ENCODE measurements at places on chromosomes 3 and 15.

- no peak for DNase-seq
These were observed 21.9 kb downstream of the RIOX2 start for GRCh38 chr3:97950360-97950759.

GRCh38 chr15:49075881-49076280 is 29.6 kb upstream of the SECISBP2L start:
- DNase-seq = no peak

DNA sequence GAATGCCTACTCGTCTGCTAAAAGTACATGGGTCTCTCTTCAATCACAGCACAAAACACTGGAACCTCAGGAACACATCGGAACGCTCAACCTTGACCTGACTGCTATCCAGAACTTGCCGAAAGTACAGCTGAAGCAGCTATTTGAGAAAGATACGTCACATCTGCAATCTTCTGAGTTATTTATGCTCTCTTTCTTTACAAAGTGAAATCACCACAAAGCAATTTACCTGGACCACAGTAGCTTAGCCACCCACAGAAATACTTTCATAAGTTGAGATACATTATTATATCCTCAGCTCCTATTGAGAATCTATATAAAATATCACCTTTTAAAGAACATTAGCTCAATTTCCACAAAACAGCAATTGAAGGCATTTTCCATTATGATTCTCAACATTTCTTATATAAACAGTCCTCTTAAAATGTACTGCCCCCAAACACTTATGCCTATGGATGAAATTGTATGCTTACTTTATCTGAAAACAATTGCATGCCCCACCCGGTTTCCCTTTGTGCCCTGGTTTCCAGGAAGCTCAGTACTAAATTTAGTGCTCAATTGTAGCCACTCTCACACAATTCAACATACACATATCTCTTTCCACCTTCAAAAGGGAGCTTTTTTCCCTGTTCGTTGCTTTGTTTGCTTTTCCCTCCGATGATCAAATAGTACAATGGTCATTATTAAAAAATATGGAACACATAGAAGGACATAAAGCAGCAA is 31.8 kb downstream of the HEG1 start:
- DNase-seq = no peak

DNA sequence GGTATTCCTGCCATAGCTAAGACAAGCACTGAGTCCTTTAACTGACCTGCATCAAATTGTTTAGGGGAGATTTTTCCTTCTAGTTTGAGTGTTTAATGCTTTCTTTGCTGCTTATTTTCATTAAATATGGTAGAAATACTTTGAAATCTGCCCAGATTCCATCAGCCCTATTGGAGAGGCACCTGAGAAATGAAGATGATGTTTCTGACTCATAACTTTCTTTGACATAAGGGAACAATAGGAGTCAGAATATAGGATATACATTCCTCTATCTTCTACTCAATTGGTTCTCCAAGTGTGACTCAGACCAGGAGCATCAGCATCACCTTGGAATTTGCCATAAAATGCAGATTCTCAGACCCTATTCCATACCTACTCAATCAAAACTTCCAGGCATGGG is 27.4 kb downstream of the BTD start:
- no peak for DNase-seq

Data from NCI-H1092 treated with DMSO at 0.1 percent for 48 hours (cell line).